ENCODE measurements at places on chromosomes 2 and 18.

DNA sequence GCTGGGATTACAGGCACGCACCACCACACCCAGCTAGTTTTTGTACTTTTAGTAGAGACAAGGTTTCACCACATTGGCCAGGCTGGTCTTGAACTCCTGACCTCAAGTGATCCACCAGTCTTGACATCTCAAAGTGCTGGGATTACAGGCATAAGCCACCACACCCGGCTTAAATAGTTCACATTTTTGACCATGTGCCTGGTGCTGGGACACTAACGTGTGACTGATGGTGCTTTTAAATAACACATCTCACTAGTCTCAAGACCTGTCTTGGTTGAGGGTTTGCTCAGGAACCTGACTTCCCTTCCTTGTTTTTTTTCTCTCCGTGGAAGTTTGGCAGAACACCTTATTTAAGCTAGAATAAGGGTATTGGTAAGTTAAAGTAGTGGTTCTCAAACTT lies 8.5 kb downstream of the FMNL2 start:
- no peak for DNase-seq

GRCh38 chr2:170340693-170341068 lies 162.7 kb downstream of the MYO3B start:
- DNase-seq, result no peak

DNA sequence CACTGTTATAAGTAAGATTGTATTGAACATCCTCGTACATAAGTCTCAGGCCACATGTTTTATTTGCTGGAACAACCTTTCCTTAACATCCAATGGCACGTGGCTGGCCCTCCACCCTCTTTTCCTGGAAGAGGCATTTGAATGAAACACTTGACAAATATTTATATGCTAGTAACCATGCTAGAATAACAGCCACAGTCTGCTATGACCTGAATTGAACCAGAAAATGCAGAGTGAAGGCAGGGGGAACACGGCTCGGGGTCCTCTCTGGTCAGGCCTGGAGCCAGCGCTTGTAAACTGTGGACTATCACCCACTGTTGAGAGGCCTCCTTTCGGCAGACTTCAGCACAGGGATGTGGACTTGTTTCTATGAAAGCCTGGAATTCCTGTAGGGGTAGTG lies 198.2 kb upstream of the COPS8 start:
- DNase-seq, result no peak

- no peak for DNase-seq
Measured at GRCh38 chr2:153047220-153047619, 328.8 kb downstream of the ARL6IP6 start.

- peak; percentile 54 for DNase-seq
Measured at GRCh38 chr2:172461591-172462372, 34.4 kb downstream of the ITGA6 start.

DNA sequence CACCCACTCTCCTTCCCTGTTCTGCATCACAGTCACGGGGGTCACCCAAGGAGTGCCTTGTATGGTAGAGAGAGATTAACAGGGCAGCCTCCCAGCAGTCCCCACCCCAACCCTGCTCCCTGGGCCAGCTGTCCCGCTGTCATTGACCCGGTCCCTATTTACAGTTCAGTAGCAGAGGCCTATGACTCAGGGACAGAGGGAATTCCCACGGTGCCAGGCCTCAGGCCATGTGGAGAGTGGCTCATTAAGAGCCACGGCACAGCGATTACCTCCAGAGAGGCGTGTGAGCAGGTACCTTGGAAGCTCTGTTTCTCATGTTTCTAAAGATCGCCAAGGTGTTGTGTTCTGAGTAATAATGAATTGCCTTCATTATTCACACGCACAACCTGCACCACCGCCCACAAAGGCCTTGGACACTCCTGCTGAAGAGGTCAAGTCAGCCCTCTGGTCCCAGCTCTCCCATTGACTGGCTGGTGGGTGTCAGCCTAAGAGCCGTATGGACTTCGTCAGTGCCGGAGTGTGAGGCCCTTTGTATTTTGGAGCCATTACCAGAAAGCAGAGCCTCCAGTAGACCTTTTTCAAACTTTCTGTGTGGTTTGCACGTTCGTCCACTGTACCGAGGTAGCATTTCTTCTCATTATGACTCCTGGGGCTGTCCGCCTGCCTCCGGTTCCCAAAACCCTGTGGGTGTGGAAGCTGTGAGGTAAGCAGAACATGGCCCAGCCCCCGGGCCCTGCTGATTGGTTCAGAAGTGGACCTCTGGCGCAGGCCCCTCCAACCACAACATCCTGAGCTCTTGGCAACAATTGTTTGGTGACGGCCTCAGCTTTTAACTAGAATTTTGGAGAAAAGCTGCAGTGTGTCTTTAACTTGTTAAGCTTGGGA lies 47.0 kb downstream of the SERTAD2 start:
- DNase-seq, result no peak

GRCh38 chr18:63753676-63754075 lies 21.5 kb upstream of the SERPINB7 start:
- DNase-seq, result no peak

- DNase-seq, result no peak
Measured at GRCh38 chr18:67705748-67706147, 189.2 kb upstream of the DSEL start.

DNA sequence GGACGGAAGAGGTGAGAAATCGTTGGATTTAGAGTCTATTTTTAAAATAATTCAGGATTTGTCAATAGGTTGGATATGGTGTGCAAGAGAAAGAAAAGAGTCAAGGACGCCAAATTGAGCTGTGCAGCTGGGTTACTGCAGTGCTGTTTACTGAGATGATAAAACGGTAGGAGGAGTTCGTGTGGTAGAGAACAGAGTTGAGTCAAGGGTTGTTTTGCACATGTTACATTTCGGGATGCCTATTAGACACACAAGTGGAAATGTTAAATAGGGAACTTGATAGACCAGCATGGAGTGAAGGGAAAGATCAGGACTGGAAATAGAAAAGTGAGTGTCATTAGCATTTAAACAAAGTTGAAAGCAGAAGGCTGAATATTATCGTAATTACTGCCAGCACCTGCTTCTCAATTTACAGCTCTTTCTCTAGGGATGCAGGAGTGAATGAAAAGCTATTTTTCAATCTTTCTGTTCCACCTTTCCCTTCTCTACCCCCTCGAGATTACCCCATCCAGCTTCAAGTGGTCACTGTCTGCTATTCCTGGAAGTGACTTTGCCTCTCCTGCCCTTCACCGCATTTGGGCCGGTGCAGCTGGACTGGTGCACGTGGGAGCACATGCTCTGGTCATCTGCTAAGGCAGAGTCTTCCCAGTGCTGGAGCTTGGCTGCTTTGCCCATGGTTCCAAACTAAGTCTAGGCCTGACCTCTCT lies 30.3 kb downstream of the GPR75 start:
- no peak for DNase-seq

DNA sequence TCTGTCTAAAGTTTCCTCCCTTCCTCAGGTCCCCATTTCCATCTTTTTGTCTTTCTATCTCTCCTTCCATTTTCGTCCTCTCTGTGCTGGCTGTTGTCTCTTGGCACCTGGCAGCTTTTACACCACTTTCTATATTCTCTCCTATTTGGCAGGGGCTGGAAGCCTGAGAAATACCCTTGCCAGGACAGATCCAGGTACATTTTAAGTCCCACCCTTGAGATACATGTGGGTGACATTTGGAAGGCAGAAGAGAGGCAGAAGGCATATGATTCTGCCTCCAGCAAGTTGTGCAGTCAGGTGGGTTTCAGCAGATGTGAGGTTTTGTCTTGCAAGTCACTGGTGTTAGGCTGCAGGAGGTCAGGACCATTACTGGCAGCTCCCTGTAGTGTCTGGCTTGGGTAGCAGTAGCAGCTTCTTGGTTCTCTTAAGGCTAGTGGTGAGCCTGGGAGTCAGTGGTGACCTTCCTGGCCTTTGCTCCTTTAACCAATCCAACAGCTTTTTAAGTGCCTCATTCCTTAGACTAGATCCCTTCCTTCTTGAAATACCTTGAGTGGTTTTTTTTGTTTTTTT lies 90.1 kb downstream of the CAPN13 start:
- no peak for DNase-seq

GRCh38 chr2:68256093-68256450 lies 3.7 kb upstream of the PPP3R1 start:
- DNase-seq, result no peak

DNA sequence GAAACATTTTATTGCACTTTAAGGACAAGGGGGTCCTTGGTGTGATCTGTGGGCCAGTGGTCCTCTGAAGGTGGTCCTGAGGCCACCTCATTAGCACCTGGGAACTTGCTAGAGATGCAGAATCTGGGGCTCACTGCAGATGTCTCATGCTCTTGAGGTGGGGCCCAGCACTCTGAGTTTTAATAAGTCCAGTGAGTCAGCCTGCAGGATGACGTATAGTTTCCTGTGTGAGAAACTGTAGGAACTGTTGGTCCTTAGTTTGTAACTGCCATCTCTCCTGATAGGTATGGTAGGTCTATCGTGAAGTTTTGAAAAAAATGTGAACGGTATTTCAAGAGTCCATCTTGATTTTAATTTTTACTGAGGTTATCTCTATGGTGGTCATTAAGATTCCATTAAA lies 2.8 kb downstream of the TRPM8 start:
- DNase-seq, result no peak

- no peak for DNase-seq
Measured at GRCh38 chr2:54541995-54542394, 85.9 kb downstream of the SPTBN1 start.

DNA sequence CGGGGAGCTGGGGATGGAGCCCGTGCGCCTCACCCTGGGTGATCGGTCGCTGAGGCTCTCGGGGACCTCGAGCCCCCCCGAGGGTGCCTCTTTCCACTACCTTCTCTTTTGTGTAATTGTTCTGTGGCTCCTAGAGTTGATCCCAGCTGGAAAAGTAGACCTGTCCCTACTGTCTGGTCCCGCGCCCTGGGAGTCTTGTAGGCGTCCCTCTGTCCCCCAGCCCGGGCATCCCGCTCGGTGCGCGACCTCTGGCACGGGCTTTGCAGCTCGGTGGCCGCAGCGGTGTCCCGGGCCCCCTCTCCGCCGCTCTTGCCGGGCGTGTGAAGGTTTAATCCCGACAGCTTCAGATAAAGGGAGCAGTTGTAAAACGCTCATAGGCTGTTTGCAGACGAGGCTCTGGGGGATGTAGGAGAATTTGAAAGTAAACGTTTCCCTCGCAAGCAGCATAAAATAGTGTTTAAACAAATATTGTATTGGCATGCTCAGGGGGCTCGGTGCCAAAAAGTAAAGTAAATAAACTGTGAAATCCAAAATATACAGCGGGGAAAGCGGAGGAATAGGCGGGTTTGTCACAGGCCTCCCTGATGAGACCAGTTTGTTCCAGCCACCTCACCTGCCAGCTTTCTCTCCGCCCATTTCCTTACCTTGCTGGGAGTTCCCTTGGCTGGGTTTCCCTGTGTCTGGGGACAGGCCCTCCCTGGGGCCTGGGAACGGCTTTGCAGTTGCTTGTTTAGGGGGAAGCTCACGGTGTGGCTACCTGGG lies 1.9 kb downstream of the GLI2 start:
- no peak for DNase-seq

DNA sequence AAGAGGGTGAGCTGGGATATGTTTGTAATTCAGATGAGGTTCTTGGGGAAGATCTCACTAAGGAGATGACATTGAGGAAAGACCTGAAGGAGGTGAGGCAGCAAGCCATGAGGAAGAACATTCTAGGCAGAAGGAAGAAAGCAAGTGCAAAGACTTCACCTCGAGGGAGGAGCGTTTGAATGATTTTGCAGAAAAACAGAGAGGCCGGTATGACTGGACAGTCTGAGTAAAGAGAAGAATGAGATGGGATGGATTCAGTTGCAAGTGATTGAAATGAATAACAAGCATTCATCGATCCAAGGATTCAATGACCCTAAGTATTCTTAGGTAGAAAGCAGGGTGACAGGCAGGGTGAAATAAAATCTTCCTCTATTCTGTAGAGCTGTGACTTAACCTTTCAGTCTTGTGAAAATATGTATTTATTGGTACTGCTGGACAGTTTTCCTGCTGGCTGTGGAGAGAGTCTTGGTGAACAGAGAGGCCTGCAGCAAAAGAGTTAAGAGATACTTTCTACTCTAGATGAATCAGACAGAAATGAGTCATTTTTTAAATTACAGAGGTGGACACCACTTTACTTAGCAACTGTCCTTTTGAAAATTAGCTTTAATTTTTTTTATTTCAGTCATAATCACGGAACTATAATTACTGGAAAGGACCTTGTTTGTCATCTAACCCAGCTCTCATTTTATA lies 278.4 kb downstream of the LRRTM1 start:
- DNase-seq, result no peak

All from NCI-H774 (cell line).